ENCODE measurements at places on chromosomes 13 and 19. TPM values are rescaled to one million over a fixed set of nuclear protein-coding genes. Genes with fewer than 3 reads are reported as not detected.

The CAMSAP3 gene
- polyA plus RNA-seq = not detected

The ZNF580 gene
- polyA plus RNA-seq = 13.8 TPM

The KMT2B gene
- 1.8 TPM for polyA plus RNA-seq

The LGALS7B gene
- not detected for polyA plus RNA-seq

DNA sequence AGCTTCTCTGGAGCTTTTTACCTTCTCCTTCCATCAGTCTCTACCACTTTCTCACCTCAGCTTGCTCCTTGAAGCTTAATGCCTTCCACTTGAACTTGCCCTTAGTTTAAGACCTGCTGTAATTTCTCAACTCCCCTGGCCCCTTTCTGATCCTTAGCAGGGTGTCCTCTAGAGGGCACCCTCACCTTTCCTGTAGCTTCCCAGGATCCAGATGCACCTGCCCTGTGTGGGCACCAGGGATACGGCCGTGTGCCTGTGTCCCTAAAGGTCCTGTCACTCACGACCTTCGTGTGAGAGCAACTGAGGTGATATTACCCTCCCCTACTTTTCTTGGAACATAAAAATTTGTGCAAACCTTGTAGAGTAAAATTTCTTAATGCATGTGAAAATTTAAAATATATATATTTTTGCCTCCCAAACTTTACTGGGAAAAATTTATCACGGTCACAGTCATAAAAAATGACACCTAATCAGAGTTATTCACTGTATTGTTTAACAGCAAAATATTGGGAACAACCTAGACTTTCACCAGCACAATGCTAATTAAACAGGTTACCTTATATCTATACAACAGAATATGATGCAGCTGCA lies 46.4 kb downstream of the PSG3 start:
- no peak for DNase-seq

DNA sequence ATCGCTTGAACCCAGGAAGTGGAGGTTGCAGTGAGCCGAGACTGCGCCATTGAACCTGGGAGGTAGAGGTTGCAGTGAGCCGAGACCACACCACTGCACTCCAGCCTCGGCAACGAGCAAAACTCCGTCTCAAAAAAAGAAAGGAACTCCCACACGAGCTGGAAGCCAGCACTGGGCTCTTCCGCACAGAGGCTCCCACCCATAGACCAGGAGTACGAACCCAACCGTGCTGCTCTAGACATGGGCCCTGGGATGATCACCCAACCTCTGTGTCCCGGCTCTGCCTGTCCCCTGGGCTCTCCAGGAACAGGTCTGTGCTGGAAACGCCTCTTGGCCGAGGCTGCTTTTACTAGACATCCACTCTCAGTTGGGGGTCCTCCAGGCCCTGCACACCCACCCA lies 12.0 kb downstream of the DOT1L start:
- no peak for DNase-seq

The ERF gene
- polyA plus RNA-seq = 3.4 TPM

DNA sequence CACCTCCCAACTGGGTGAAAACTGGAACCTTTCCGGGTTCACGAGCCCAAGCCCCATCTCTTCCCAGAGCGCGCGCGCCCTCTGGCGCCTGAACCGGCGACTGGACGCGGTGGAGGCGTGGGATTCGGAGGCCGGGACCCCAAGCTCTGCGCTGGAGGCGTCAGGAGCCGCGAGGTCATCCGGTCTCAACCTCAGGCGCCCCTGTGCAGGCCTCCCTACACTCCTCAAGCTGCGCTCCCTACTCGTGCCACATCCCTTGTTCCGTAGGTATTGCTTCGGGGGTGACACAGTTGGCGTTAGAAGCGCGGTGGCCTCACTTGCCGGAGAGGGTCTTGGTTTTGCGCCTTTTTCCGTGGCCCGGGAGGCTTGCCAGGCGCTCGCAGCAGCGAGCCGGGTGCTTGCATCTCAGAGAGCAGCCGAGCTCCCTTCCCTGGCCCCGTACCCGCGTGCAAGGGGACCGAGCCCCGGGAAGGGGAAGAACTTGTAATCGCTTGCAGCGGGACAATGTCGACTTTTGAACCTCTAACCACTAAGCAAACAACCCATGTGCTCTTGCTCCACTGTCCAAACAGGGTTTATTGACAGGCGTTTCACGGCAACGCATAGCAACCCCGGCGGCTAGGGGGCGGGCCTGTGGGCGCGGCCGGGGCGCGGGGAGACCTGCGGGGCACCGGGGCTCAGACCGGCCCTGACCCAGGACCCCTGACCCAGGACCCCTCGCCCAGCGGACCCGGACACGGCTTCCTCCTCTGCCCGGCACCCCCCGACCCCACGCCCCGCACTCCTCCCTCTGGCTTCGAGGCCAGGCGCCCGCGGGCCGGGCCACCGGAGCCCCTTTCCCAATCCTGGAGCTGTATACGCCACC lies 8.5 kb downstream of the CDX2 start:
- no peak for DNase-seq

- peak; percentile 53 for DNase-seq
Observed at GRCh38 chr19:18098891-18099622, 1.5 kb downstream of the MAST3 start.

The TYROBP gene
- polyA plus RNA-seq = 2,771 TPM

All from immature natural killer cell (primary cell).